ENCODE measurements at places on chromosomes 5 and 9.
A peak's percentile ranks its signal among the peaks of the same experiment; 100 is the strongest.

DNA sequence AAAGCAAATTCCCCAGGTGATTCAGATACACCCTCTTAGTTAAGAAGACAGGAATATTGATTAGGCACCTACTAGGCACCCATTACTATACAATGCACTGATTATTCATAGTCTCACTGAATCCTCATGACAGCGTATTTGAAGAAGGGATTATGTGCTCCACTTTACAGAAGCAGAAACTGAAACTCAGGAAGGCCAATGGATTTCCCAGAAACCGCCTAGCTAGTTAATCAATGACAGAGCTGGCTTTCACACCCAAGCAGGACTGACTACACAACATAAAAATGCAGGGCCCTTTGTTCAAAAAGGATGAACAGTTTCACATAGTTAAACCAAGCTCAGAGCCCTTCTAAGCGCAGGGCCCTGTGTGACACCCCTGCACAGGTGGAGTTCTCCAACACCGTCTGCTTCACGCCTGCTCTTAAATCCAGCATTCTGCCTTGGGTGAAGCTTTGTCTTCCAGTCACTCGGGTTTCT, 117.3 kb downstream of the TTLL11 start:
- DNase-seq: no peak

- DNase-seq: no peak
These were observed 689.6 kb upstream of the CDH10 start for GRCh38 chr5:25334350-25334749.

DNA sequence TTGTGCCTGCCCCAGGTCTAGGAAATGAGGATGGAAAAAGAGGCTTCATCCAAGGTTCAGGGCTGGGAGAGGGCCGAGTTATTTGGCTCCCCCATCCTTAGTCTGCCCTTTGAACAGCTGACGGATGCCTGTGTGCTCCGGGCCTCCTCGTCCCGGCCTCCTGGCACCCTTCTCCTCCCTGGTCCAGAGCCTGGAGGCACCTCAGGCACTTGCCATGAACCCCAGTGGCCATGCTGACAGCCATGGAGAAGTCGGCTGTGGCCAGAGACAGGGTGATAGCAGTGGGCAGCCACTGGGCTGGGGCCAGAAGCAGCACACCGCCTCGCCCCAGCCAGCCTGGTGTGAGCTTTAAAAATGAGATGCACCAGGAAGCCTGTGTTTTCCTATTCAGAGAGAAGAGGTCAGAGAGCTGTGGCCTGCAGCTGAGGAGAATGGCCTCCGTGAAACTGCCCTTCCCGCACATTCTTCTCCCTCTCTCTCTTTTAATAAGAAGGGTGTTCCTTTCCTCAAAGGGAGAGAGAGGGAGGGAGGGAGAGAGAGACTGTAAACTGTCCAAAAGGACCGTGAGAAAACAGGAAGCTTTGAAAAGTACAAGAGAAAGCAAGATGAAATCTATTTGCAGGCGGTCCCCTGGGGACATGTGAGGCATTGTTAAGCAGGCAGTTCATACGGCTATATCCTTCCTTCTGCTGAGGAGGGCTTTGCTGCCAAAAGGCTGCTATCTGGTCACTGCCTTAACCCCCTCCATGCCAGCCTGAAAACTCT, 55.3 kb downstream of the ZNF366 start:
- DNase-seq: peak; percentile 97

GRCh38 chr9:6680797-6681146, 35.2 kb upstream of the GLDC start:
- DNase-seq: peak; percentile 0

DNA sequence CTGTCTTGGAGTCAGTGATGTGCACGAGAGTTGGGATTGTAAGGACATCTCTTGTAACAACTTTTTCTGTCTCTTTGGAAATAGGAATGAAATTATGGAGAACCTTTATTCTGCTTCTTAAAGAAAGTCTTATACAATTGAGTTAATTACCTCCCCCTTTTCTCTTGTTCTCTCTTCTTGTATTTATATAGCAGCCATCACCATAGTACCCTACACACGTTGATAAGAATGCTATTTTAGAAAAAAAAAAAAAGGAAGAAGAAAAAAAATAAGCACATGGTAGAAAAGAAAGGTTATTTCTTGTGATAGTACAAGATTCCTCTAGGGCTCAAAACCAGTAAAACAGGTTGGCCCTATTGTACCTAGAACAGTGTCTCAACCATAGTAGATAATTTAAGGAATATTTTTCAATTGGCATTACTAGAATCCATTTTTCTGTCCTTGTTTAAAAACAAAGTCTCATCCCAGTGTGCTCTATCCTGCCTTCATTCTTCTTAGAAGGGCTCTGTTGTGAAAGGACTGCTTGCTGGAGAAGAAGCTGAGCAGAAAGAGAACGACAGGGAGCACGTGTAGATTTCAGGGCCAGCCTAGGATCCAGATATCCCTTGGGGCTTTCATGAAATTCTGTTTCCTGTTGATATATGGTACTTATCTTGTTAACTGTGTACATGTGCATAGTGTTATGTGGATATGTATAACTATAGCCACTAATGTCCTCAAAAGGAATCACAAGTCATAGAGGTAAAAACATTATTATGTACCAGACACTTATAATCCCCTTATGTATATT, 392.3 kb upstream of the MEF2C start:
- no peak for DNase-seq

GRCh38 chr9:89481538-89481915, 16.4 kb downstream of the SEMA4D start:
- DNase-seq: no peak

DNA sequence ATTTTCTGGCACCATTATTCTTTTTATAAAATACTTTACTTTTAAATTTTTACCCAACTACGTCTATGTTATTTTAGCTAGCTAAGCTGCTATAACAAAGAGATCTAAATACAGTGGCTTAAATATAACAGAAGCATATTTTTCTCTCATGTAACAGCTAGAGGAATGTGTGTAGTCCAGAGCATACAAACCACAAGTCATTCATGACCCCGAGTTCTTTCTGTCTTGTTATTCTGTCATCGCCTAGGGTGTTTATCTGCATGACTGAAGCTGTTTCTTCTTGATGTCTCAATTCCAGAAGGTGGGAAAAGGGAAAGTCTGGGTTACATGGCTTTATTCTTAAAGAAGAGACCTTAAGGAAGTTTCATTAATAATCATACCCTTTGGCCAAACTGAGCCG, 136.9 kb upstream of the RFX3 start:
- DNase-seq: no peak

DNA sequence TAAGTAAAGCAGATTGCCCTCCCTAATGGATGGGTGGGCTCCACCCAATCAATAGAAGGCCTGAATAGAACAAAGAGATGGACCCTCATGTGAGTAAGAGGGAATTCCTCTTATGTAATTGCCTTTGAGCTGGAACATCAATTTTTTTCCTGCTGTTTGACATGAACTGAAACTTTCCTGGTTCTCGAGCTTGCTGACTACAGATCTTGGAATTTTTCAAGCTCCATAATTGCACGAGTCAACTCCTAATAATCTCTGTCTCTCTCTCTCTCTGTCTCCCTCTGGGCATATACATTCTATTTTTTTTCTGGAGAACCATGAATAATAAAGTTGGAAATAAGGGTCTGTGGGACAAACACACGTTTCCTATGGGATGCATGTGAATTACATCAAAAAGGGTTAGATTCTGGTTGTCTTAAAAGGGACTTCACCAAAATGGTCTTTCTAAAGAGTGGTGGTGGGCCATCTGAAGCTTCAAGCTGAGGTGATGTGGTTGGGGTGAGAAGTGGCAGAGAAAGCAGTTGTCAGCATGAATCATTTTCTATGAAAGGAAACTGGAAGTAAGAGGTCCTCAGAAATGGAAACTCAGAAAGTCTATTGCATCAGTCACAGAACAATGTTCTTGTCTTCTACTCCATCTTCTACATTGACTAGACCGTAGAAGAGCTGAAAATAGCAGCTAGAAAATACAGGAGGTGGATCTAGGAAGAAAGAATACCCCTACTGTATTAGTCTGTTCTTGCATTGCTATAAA, 47.0 kb upstream of the HOMER1 start:
- DNase-seq: no peak

Measured in skeletal muscle cell (primary cell).